ENCODE measurements at places on chromosomes 7 and 10.

- no peak for DNase-seq
Measured at GRCh38 chr10:5945561-5946418, 31.6 kb downstream of the IL15RA start.

DNA sequence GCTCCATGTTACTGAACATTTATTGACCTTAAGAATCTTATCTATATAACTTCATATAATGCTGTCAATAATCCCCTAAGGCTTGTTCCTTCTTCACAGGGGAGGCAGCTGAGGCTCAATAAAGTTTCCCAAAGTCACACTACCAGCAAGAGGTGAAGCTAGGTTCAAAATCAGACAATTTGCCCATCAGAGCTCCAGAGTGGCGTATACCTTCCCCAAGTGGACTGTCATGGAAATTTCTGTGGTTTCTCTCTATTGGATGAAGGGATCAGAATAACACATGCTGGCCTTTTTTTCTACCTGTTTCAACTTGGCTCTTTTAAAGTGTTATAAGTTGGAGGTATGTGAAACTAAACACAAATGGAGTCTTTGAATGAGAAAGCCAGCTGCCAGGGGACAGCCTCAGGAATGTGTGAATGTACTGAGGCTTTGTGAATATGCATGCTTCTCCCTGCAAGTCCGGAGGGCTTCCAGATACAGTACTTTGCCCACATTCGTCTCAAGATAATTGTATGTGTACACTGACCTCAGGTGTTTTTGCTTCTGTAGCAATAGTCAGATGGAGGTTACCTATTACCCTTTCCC, 656.3 kb upstream of the CELF2 start:
- DNase-seq, result no peak

GRCh38 chr10:26755443-26755903, 58.0 kb downstream of the PDSS1 start:
- no peak for DNase-seq

GRCh38 chr7:4631380-4632179, 50.5 kb upstream of the FOXK1 start:
- DNase-seq, result peak; percentile 41

DNA sequence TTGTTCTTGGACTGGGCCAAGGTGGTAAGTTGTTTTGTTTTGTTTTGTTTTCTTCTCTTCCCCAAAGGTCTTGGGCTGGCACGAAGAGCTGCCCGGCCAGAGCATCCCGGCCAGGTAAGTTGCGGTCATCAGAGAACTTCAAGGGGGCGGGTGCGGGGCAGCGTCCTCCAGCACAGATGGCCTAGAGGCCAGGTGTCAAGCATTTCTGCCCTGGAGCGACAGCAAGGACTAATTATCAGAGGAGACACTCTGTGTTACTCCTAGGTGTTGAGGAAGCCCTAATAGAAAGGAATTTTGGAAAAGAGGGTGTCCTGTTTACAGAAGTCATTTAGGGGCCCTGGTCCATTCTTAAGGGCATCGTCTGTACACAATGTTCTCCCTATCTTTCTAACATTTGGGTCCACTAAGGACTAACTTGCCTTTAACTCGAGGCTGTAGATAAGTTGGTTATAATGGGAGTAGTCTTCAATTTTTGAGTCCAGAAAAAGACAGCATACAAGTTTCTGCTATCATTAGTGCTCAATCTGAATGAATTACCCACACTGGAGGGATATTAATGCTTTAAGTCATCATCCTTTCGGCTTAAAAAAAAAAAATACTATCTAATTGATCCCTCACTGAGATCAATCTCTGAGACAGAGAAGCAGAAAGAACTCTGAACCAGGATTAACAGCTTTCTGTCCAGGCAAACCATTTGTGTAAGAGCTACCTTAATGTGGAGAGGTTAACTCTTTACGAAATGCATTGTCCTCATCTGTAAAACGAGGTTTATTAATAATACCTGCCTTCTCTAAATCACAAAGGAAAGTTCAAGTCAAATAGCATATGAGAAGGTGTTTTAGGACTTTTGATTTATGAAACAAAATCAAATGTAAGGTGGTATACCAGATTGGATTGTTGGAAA, 1.5 kb downstream of the ITGB8 start:
- DNase-seq, result no peak

GRCh38 chr10:119161680-119162451, 3.6 kb downstream of the SFXN4 start:
- no peak for DNase-seq

DNA sequence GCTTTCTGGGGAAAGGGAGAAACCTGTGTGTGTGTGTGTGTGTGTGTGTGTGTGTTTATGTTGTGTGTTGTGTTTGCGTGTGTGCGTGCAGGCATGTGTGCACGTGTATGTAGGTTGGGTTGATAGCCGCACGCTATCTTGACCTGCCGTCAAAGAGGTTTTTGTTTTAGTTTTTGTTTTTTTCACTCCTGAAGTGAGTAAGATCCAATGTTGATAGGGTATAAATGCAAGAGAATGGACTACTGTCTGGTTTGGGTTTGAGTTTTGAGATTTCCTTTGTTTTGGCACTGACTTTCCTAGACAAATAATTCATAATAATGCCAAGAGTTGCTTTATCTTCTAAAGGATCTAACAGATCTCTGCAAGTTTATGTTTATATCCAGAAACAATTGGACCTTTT, 27.8 kb downstream of the POU6F2 start:
- DNase-seq, result no peak

DNA sequence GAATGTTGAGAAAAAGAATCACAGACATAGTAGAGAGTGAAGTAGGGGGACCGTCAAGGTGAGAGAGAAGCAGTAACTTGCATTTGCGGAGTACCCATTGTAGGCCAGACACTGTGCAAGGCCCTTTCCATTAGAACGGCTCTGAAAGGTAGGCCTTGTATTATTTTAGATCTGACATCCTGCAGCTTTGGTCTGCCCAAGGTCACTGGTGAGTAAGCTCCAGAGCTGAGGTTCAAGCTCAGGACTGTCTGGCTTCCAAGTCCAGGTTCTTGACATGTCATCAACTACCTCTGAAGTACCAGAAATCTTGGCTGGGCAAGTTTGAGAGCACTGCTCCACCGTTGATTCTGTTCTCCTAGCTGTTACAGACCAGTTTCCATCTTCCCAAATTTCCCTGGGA, 13.2 kb upstream of the EVX1 start:
- DNase-seq, result no peak

GRCh38 chr7:87505557-87506245, 30.2 kb upstream of the ABCB4 start:
- DNase-seq, result no peak

All from NCI-H2107 (cell line).